ENCODE measurements at places on chromosomes 11 and 22.

GRCh38 chr22:49367041-49367697 is 460.5 kb downstream of the BRD1 start:
- DNase-seq, result peak; percentile 49

DNA sequence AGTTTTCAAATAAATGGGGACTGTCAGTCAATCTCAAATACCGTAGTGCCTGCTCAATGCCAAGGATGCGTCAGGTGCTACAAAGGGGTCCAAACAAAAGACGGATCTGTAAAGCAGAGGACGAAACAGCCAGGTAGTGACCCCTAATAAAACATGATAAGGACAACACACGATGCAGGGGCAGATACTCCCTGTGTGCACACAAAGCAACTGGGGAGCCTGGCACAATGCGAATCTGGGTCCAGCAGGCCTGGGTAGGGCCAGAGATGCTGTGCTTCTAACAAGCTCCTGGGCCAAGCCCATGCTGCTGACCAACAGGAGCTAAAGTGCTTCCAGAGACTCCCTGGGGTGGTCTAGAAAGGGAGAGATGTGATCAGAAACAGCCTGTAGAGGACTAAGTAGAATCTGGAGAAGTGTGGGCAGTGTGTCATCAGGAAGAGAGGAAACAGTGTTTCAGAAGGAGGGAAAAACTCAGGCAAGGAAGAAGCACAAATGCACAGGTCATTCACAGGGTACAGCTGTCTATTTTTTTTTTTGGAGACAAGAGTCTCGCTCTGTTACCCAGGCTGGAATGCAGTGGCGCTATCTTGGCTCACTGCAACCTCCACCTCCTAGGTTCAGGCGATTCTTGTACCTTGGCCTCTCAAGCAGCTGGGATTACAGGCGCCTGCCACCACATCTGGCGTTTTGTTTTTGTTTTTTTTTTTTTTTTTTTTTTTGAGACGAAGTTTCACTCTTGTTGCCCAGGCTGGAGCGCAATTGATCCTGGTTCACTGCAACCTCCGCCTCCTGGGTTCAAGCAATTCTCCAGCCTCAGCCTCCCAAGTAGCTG is 74.5 kb downstream of the MICAL3 start:
- no peak for DNase-seq

- DNase-seq, result no peak
Observed at GRCh38 chr11:456533-456932, 6.5 kb downstream of the PTDSS2 start.

GRCh38 chr22:40491990-40492631 is 121.7 kb downstream of the SGSM3 start:
- DNase-seq, result no peak

- no peak for DNase-seq
Observed at GRCh38 chr11:129117595-129118350, 74.4 kb downstream of the ARHGAP32 start.

- no peak for DNase-seq
Observed at GRCh38 chr11:94658386-94658785, 91.2 kb downstream of the PIWIL4 start.

GRCh38 chr11:123235656-123236261 is 40.7 kb upstream of the CLMP start:
- DNase-seq, result no peak

DNA sequence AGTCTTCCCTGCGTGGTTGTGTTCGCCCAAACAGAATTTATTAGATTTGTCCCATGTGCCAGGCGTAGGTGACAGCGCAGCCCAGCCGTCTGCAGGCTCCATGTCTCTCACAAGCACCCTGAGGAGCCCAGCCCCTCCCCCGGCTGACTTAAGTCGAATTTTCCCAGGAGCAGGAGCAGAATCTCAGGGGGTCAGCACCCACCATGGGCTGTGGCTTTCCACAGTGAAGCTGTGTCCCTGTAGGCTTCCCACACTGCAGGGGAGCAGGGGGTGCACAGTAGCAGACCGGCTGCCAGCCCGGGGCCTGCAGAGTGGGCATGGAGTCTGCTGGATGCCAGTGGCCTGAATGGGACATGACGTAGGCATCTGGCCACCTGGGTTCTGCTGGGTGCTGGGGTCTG is 16.0 kb downstream of the PARVG start:
- no peak for DNase-seq

GRCh38 chr11:77346906-77347603 is 45.6 kb upstream of the GDPD4 start:
- no peak for DNase-seq

GRCh38 chr11:59182457-59183151 is 10.7 kb downstream of the DTX4 start:
- DNase-seq, result no peak

GRCh38 chr11:20080032-20080685 is 80.1 kb downstream of the DBX1 start:
- no peak for DNase-seq
